Mesothelial cell of epicardium (in vitro differentiated cells): ENCODE measurements at places on chromosomes 16 and 17. TPM values are rescaled to one million over a fixed set of nuclear protein-coding genes. Genes with fewer than 3 reads are reported as not detected.

Gene OR1A1
- not detected in 3 replicates for total RNA-seq

Gene NOTUM
- 5.9 to 8.2 TPM (median 6.5 TPM) in 3 replicates for total RNA-seq

Gene RNU2-1
- 5,898 to 7,362 TPM (median 7,002 TPM) in 3 replicates for total RNA-seq

Gene KRT32
- total RNA-seq: not detected in 3 replicates

Gene NLRC5
- total RNA-seq: 1.7 to 3.7 TPM (median 1.8 TPM) in 3 replicates

Gene TMC7
- 1.6 to 1.9 TPM (median 1.6 TPM) in 3 replicates for total RNA-seq

Gene MYH1
- total RNA-seq: not detected in 3 replicates

Gene HIGD1B
- total RNA-seq: 0.57 TPM in 1 of 3 replicates, not detected in the others

Gene GGT6
- total RNA-seq: 0.09 to 0.27 TPM (median 0.22 TPM) in 3 replicates

Gene CHST5
- total RNA-seq: 0.40 to 0.50 TPM (median 0.49 TPM) in 3 replicates

Gene INPP5K
- 22.4 to 23.5 TPM (median 22.5 TPM) in 3 replicates for total RNA-seq

Gene TMEM238L
- total RNA-seq: not detected in 3 replicates

Gene SCNN1G
- 0.09 TPM in 1 of 3 replicates, not detected in the others for total RNA-seq

Gene KRTAP2-1
- total RNA-seq: not detected in 3 replicates

Gene PERCC1
- not detected in 3 replicates for total RNA-seq

Gene GPRC5B
- 31.3 to 36.5 TPM (median 34.2 TPM) in 3 replicates for total RNA-seq

Gene PRSS53
- 4.0 to 4.9 TPM (median 4.5 TPM) in 3 replicates for total RNA-seq

Gene RTN4RL1
- total RNA-seq: 0.20 to 0.23 TPM (median 0.22 TPM) in 3 replicates

Gene DPEP3
- not detected in 3 replicates for total RNA-seq

Gene TMEM114
- total RNA-seq: not detected in 3 replicates

Gene RNF222
- total RNA-seq: not detected in 3 replicates

Gene RFFL
- total RNA-seq: 15.8 to 19.8 TPM (median 16.7 TPM) in 3 replicates

Gene CCL4
- total RNA-seq: not detected in 3 replicates

Gene VAT1
- total RNA-seq: 211 to 222 TPM (median 211 TPM) in 3 replicates

Gene WDR45B
- total RNA-seq: 90.2 to 93.3 TPM (median 92.3 TPM) in 3 replicates

Gene KRTAP9-4
- total RNA-seq: not detected in 3 replicates

Gene ADAMTS18
- 7.4 to 9.1 TPM (median 7.9 TPM) in 3 replicates for total RNA-seq

Gene JPH3
- 15.1 to 16.8 TPM (median 15.4 TPM) in 3 replicates for total RNA-seq

Gene CD300H
- total RNA-seq: not detected in 3 replicates
